ENCODE measurements at places on chromosomes 1 and 21.

- H3K27ac ChIP-seq, result peak overlapping the region; percentile 76
- no peaks in the 10 kb centered on the region for H3K27me3 ChIP-seq
- H3K4me1 ChIP-seq, result peaks cover 53% of the 10 kb centered on the region
- H3K4me3 ChIP-seq, result no peak overlapping the region
- no peaks in the 10 kb centered on the region for H3K36me3 ChIP-seq
Measured at GRCh38 chr1:27001570-27002360, 8.3 kb downstream of the TRNP1 start.

DNA sequence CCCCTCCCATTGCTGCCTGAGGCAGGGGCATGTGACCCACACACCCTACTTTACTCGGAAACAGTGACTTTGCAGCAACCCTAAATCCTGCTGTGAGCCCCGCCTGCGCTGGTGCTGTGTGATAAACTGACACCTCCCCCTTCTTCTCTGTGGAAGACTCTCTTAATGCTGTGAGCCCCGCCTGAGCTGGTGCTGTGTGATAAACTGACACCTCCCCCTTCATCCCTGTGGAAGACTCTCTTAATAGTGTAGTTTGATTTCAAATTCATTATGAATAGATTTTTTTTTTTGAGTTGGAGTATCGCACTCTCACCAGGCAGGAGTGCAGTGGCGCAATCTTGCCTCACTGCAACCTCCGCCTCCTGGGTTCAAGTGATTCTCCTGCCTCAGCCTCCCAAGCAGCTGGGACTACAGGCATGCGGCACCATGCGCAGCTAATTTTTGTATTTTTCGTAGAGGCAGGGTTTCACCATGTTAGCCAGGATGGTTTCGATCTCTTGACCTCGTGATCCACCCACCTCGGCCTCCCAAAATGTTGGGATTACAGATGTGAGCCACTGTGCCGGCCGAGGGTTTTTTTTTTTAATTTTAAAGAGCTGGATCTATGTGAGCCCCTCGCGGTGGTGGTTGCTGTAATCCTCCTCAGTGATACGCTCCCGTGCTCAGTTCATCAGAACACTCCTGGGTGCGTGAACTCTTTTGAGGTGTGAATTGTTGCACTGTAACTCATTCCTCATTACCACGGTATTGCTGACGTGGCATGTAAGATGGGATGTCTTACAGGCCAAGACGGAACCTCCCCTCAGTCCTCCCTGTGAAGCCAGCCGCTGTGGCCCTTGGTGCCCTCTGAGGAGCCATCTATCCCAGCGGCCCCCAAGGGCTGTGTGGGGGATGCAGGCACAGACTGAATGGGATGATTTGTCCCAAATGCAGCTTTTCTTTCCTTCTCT, 60.3 kb downstream of the GALNT2 start:
- peaks cover 8% of the 10 kb centered on the region for H3K4me1 ChIP-seq
- no peaks in the 10 kb centered on the region for H3K27me3 ChIP-seq
- DNase-seq, result no peak
- no peaks in the 10 kb centered on the region for H3K36me3 ChIP-seq
- no peak overlapping the region for H3K4me3 ChIP-seq

DNA sequence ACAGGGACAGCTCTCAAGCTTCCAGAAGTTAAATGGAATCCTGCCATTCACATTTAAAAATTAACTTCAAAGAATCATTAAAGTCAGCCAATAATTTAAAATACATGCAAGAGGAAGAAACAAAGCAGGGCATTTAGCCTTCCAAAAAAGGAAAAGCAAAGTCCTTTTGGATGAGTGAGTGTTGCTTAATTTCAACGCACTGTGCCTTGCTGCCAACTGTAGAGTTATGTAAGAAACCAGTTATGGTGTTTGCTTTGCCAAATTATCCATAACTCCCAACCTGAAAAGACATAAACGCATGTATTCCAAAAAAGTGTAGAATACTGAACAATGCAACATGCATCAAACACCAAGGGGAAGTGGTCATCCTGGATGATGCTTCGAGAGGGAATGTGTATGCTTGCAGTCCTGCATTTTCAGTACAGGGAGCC, 16.1 kb upstream of the KCNE1 start:
- DNase-seq, result no peak
- no peaks in the 10 kb centered on the region for H3K27me3 ChIP-seq
- no peak overlapping the region for H3K4me3 ChIP-seq
- H3K36me3 ChIP-seq, result no peaks in the 10 kb centered on the region
- peaks cover 30% of the 10 kb centered on the region for H3K4me1 ChIP-seq

- no peaks in the 10 kb centered on the region for H3K27me3 ChIP-seq
- no peaks in the 10 kb centered on the region for H3K36me3 ChIP-seq
- no peak overlapping the region for H3K4me3 ChIP-seq
Measured at GRCh38 chr1:7437608-7438395, 333.3 kb upstream of the VAMP3 start.

DNA sequence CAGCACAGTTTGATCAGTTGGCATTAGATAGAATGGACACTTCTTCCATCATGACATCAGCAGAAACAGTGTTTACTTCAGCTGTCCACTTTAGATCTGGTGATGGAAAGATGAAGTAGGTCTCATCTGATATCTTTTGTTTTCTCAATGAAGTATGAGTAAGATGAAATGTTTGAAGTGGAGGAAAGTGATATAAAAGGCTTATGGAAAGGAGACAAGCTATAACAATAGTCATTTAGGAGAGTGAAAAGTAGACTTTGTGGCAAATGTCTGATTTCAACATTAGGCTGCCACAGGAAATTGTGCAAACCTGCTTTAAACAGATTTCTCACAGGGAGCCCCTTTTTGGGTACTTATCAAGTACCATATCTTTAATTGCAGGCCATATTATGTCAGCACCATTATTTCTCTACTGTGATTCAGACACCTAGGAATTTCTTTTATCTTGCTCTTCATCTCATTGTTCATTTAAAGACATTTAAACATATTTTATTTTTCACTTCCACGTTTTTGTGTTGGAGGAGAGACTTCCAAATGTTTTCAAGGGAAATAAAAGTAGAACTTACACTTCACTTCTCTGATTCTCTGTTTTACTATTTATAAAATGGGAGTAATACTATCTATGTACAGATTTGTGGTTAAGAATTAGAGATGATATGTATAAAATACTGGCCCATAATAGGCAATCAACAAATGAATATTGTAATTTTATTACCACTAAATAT, 18.1 kb downstream of the PDC start:
- no peak overlapping the region for H3K27ac ChIP-seq
- no peak overlapping the region for H3K4me3 ChIP-seq
- no peaks in the 10 kb centered on the region for H3K27me3 ChIP-seq
- no peak for DNase-seq
- H3K4me1 ChIP-seq, result no peaks in the 10 kb centered on the region
- H3K36me3 ChIP-seq, result no peaks in the 10 kb centered on the region

DNA sequence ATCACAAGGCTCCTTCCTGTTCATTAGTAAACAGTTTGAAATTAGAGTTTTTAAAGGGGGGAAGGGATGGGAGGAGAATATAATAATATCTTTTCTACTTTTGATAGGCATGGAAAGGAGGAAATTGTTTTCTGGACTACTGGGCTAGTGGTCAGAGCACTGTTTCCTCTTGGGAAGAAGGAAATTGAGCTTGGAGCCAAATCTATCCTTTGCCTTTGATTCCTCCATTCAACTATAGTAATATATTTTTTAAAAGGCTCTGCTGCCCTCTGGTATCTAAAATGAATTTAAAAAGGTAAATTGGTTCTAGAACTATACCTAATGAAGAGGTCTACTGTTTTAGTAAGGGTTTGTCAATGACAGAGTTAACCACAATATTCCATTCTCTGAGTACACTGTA, 5.9 kb downstream of the IARS2 start:
- H3K4me3 ChIP-seq, result no peak overlapping the region
- no peak overlapping the region for H3K27ac ChIP-seq
- no peaks in the 10 kb centered on the region for H3K27me3 ChIP-seq
- H3K4me1 ChIP-seq, result peaks cover 9% of the 10 kb centered on the region
- H3K36me3 ChIP-seq, result no peaks in the 10 kb centered on the region
- no peak for DNase-seq

DNA sequence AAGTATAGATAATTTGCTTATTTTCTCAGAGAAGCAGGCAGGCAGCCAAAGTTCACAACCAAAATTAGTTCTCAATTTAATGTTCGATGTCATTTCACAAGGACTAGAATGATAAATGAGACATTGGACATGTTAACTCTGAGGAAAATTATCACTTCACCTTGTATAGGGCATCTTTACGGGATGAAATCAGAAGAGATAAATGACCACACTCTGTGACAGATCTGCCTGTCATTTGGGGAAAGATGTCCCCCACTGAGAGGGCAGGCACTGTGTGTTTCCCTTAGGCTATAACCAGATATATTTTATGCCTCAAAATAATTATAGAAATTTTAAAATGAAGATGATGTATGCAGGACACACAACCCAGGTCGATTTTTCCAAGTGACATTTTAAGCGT, 642.9 kb downstream of the BRINP3 start:
- no peaks in the 10 kb centered on the region for H3K36me3 ChIP-seq
- no peaks in the 10 kb centered on the region for H3K4me1 ChIP-seq
- H3K27ac ChIP-seq, result no peak overlapping the region
- DNase-seq, result no peak
- H3K4me3 ChIP-seq, result no peak overlapping the region

Measured in hepatocyte (in vitro differentiated cells).